ENCODE measurements at places on chromosomes 11 and 22.

DNA sequence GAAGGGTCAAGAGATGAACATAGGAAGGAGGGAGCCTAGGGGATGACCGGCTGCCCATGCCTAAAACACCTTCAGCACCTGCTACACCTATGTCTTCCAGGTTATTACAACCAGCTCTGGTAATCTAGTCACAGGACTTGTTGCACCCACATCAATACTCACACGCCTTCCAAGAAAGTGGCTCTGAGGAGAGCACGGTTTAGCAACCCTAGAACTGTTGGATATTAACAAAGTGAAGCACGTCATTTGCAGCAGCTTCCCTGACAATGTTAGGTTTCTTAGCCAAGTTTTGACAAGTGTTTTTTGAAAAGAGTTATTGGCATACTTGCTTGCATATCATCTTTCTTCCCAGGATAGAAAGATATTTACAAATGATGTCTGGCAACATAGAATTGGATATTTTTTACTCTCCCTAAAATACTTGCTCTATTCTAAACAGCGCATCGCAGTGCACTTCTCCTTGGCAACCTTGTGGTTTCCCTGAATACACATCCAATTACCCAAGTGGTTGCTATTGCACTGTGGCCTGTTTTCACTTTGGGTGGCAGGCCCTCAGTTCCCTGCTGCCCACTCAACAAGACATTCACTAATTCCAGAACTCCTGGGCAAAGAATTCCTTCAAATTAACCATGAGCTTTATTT lies 94.3 kb upstream of the ARHGAP42 start:
- DNase-seq, result no peak

DNA sequence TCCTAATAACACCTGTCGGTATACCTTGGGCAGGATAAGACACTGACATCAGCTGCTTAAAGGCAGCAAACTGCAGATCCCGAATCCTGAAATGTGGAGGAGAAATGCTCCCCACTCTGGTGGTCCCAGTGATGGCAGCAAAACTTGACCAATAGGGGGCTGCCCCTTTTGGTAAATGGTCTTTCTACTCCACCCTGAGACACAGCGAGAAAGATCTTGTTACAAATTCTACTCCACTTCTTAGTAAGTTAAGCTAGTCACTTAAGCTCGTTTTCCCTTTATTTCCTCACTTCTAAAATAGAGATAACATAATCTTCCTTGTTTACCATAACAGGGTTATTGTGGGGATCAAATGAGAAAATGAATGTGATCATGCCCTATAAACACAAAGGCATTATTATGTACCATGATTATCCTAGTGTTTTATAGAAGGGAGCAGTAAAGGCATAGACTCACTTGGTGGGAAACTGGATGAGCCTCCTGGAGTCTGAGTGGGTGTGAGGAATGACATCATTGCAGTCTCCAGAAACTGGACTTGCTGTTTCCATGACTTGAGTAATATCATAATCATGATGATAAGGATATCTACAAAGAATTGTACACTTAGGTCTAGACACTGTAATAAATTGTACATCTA lies 50.9 kb downstream of the ENDOD1 start:
- DNase-seq, result no peak

GRCh38 chr22:30665266-30665665 lies 2.4 kb downstream of the DUSP18 start:
- no peak for DNase-seq

- DNase-seq, result no peak
Measured at GRCh38 chr11:28529046-28529445, 420.9 kb downstream of the METTL15 start.

DNA sequence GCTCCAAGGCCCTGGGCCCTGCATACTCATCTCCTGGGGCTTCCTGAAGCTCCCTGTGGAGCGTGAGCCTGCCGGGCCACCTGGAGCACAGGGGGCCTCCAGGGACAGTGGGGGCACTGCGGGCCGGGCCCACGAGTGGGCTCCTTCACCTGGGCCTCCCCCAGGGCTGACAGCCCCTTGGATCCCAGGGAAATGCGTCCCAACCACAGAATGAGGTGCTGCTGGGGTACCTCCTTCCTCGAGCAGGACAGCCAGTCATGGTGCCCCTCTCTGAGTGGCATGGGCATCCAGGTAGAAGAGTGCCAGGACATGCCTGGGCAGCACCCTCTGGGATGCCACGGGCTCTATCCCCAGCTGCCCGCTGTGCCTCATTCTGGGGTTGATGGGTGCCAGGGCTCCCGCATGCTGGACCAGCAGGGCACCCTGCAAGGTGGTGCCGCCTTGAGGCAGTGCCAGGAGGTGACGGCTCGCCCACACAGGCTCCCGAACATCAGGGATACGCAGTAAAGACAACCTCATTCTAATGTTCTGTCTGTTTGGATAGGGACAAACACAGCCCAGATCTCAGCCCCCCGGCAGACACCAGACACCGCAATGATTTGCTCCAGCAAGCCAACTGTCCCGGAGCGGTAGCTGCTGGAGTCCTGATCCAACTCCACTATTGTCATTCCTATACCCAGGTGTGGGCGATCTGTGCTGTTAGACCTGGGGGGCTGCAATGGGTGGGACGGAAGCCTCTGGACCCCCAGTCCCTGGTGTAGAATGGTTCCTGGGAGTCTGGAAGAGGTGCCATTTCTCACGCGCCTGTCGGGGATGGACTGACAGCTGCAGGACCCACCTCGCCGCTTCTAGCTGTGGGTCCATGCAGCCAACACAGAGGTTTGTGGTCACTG lies 25.8 kb downstream of the KRTAP5-5 start:
- DNase-seq, result no peak

GRCh38 chr11:97729546-97730272 lies 1291.0 kb upstream of the CNTN5 start:
- DNase-seq, result no peak

DNA sequence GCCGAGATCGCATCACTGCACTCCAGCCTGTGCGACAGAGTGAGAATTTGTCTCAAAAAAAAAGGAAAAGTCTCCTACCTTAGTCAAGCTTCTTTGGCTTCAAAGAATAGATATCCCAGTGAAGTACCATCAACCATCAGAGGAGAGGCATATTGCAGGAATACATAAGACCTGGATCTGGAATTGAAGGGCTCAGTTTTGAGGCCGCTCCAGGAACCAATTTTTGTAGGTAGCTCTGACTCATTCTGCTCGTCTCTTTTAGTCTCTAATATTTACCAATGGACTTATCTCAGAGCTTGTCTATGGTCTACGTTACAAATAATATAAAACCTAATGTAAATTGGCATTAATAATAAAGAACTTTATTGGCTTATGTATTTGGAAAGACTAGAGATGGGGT lies 8.2 kb upstream of the CCDC15 start:
- no peak for DNase-seq

GRCh38 chr11:126158054-126158791 lies 53.2 kb downstream of the RPUSD4 start:
- DNase-seq, result no peak

DNA sequence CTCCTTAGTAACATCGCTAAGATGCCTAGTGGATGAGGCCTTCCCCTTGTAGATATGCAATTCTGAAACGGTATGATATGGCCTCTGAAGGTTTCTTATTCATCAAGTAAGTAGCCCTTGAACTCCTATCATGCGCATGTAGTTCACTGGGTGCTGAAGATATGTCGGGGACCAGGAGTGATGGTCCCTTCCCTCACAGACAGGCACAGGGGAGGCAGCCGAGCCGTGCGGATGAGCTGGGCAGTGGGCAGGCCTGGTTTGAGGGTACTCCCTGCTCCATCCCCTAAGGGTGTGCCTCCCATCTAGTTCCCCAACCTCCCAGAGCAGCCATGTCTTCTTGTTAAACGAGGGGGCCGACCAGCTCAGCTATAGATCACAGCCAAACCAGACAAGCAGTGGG lies 40.1 kb downstream of the TP53I11 start:
- no peak for DNase-seq

- DNase-seq, result no peak
Measured at GRCh38 chr11:100119176-100119575, 567.9 kb upstream of the ARHGAP42 start.

GRCh38 chr11:15672825-15673224 lies 558.1 kb downstream of the INSC start:
- DNase-seq, result no peak

GRCh38 chr11:45652781-45653180 lies 12.6 kb downstream of the CHST1 start:
- no peak for DNase-seq

- peak; percentile 9 for DNase-seq
Measured at GRCh38 chr22:38657045-38657909, 839 bp downstream of the CBY1 start.

- peak; percentile 9 for DNase-seq
Measured at GRCh38 chr11:14908214-14908880, 16.3 kb upstream of the CYP2R1 start.

DNA sequence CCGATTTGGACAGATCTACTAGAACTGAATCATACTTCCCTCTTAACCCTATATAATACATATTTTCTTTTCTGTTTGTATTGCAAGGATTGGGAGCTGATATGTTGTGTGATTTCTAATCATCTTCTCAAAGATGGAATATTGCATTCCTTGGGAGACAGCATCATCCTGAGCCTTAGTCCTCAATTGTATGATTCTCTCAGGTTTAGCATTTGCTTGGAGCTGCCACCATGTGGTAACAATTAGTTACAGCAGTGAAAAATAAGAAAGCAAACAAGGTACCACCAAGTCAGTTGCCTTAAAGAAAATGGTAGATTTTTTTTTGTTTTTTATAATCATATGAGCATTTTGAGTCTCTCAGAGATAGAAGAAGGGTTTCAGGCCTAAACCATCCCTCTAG lies 11.9 kb downstream of the SNX19 start:
- DNase-seq, result no peak

GRCh38 chr11:64869571-64870175 lies 8.7 kb downstream of the EHD1 start:
- no peak for DNase-seq

DNA sequence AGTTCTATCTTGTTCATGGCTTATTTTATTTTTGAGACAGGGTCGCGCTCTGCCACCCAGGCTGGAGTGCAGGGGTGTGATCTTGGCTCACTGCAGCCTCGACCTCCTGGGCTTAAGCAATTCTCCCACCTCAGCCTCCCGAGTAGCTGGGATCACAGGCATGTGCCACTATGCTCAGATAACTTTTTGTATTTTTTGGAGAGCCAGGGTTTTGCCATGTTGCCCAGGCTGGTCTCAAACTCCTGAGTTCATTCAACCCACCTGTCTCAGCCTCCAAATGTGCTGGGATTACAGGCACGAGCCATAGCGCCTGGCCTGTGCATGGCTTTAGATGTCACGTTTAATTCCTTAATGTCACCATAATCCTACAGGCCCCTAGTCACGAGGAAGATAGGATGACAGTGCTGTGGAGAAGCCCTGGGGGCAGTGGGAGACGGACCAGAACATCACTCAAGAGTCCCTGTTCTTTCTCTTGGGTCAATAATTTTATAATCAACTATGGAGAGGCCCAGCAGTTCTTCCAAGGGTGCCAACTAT lies 99.5 kb downstream of the RDX start:
- DNase-seq, result no peak

GRCh38 chr22:39080052-39080762 lies 3.1 kb downstream of the APOBEC3G start:
- DNase-seq, result no peak

DNA sequence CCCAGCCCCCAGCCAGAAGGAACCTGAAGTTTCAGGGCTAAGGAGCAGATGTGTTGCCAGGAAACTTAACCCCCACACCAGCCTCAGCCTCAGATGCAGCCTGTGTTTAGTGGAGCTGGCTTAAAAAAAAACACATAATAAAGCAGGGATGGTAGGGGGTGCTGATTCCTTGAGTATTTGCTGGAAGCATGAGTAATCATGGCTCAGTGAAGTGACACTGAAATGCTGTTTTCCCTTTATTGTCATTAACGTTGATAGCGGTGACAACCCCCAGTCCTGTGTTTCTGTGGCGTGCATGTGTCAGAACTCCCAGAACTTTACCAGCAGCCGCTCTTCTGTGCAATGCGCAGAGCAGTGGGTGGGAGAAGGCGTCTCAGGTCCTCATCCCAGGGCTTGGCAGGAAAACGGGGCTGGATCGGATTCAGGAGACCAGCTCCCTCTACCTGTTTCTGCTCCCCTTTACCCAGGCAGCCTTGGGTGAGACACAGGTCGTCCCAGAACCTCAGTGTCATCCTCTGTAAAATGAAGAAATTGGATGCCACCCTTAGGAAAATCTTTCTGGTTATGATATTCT lies 1282.1 kb downstream of the TBC1D22A start:
- DNase-seq, result no peak

DNA sequence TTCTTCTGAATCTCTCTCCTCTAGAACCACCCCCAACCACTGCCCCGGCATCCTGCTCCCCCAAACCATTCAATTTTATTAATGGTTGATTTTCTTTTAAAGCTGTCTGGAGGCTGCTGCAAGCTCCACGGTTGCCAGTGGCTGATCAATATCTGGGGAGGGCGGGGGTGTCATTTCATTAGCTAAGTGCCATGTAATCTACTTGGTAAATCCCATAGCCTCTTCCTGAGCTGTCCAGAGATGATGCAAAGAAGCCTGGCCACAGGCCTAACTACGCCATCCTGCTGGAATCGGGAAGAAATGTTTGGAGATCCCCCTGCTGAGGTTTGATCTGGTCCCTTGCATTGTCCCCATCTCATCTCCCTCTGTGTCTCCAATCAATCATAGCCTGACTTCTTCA lies 440.1 kb downstream of the MIAT start:
- DNase-seq, result no peak

DNA sequence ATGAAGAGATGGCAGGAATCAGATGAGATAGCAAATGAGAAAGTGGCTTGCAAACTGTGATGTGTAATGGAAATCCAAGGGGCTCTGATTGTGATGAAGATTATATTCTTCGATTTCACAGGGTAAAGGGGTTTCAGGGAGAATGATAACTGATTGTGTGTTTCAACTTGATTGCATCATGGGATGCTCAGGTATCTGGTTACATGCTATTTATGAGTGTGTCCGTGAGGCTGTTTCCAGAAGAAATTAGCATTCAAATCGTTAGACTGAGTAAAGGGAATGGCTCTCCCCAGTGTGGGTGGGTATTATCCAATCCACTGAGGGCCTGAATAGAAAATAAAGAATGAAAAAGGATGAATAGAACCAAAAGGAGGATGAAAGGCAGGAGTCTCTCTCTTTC lies 278.7 kb upstream of the LARGE1 start:
- DNase-seq, result no peak

DNA sequence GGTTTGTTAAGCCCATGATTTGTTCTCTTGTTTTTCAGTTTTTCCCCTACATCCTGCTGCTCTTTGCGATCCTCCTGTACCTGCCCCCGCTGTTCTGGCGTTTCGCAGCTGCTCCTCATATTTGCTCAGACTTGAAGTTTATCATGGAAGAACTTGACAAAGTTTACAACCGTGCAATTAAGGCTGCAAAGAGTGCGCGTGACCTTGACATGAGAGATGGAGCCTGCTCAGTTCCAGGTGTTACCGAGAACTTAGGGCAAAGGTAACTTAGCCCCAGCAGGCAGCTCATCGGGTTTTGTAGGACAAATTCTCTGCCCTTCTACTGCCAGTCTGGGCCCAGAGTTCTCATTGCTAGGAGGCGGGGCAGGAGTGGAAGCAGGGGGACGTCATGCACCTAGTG lies 49.7 kb downstream of the PANX1 start:
- no peak for DNase-seq

- DNase-seq, result no peak
Measured at GRCh38 chr22:26848244-26848920, 191.0 kb downstream of the MIAT start.

GRCh38 chr22:49295465-49295743 lies 532.3 kb downstream of the BRD1 start:
- no peak for DNase-seq
